ENCODE measurements at places on chromosomes 6 and 20.

DNA sequence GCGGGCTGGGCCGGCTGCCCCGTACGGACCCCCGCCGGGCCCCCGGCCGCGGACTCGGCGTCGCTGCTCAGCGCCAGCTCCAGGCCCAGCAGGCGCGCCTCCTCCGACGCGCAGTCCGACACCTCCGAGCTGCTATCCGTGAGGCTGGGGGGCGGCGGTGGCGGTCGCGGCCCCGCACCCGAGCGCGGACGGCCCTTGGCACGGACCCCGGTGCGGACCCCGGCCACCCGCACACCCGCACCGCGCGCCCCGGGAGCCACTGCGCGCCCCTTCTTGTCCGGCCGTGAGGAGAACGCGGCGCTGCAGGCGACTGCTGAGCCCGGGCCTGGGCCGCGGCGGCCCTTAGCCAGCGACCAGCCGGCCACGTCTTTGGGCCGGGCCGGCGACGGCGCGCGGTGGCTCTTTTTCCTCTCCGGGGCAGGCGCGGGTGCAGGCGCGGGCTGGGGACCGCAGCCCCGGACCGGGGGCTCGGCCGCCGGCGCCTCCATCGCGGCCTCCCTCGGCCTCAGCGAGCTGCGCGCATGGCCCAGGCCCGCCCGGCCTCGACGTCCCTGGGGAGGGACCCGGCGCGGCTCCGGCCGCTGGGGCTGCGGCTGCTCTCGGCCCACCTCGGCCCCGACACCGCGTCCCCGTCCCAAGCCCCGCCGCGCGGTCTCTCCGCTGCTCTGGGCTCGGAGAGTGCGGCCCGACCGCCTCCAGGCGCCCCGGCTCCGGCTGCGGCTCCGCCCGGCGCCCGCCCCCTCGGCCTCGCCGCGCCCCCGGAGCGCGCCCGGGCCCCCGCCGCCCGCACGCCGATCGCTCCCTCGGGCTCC is 12.9 kb upstream of the TLDC2 start:
- DNase-seq = no peak

- DNase-seq = no peak
Measured at GRCh38 chr6:149053848-149054558, 263.5 kb upstream of the TAB2 start.

DNA sequence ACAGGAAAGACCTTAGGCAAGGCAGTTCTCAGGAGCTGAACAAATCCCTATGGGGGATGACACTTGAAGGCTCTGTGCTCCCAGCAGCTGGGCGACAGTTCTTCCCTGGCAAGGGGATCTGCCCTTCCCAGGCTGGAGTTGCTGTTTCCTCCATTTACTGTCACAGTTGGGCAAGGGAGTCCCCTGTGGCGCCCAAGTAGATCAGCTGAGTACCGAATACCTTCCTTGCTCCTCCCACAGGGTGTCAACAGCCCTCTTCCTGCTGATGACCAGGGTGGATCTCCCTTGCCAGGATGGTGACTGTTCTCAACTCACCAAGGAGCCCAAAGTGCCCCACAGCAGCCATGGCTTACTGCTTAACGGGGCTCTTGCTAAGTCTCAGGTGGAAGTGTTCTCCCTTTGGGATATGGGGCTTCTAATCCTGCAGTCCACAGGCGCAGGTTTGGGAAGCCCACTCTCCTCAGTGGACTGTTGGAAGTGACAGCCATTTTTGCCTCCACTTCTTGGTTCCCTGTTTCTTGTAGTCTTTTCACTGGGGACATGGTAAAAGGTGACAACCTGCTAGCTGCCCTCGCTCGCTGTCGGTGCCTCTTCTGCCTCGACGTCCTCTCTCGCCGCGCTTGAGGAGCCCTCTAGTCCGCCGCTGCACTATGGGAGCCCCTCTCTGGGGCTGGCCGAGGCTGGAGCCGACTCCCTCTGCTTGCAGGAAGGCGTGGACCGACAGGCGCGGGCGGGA is 5.7 kb upstream of the PSMG4 start:
- DNase-seq = no peak

DNA sequence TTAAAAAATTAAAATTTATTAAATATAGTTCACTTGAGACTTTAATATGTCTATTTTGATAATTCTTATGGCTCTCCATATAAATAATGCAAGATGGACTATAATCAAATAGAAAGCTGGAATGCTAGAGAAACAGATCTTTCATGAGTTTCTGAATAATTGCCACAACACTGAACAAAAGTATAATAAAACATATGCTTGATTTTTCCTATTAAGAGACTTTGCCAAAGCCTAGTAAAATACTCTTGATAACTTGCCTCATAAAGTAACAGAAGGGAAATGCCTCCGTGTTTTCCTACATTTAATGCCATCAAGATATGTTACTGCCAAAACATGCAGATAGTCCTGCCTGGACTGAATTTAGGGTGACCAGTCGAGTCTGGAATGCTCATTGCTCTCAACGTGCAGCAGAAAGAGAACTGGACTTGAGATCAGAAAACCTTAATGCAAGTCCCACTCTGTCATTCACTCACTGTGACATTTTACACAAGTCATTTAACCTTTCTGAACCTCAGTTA is 153.2 kb downstream of the AIG1 start:
- no peak for DNase-seq

DNA sequence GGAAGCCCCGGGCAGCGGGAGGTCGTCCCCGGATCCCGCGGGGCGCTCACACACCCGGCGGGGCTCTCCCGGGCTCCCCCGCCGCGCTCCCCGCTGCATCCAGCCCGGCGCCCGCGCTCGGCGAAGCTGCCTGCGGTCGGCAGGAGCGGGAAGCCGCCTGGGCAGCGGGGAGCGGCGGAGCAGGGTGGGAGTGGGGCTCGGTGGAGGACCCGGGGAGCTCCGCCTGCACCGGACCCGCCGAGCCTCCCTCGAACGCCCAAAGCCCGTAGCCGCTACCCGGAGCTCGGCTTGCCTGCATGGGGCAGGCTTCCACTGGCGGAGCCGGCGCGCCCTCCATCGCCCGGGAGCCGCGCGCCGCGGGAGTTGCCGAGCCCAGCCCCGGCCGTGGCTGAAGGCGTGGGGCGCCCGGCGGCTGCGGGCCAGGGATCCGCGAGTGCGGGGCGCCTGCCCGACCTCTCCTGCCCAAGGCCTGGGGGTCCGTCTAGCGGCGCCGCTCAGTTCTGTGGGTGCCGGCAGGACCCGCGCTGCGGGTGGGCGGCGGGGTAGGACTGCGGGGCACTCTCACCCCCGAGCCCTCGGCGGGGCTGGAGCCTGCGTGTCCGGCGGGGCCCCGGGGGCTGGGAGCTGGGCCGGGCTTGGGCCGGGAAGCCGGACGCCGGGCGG is 671 bp downstream of the CDH4 start:
- no peak for DNase-seq

DNA sequence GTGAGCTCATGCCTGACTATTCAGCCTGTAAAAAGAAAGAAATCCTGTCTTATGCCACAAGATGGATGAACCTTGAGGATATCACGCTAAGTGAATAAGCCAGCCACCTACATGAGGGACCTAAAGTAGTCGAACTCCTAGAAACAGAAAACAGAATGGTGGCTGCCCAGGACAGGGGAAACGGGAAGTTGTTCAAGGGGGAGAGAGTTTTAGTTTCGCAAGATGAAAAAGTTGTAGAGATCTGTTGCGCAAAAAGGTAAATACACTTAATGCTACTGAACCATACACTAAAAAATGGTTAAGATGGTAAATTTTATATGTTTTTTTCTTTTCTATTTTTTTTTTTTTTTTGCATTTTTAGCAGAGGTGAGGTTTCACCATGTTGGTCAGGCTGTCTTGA is 74.1 kb upstream of the RALY start:
- DNase-seq = no peak

DNA sequence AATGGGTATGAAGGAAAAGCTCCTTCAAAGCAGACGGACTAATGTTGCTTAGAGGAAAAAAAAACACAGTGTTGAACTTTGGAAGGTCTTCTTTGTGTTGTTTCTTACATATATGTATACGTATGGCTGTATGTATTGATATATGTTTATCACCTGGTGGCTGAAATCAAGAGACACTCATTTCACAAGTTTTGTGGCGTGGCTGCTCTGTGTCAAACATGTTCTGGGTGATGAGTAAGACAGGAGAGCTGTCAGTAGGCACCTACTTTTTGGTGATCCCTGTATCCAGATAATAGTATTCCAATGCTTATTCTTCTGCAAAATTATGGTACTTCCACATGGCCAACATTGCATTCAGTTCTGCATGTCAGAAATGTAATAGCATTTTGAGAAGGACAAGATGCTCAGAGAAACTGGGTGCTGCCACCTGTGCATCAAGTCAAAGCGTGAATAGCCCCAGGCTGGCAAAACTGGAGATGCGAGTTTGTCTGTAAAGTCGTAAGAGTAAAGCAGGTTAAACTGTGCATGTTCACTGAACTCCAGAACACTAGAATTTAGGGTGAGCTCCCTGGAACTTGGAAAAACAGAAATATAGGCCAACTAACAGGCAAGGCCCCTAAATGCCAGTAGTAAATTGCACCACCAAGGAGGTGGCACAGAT is 67.9 kb downstream of the ARMC2 start:
- DNase-seq = no peak

GRCh38 chr6:120606743-120607142 is 727.5 kb downstream of the TBC1D32 start:
- no peak for DNase-seq

GRCh38 chr6:16331384-16332174 is 93.2 kb downstream of the GMPR start:
- peak; percentile 51 for DNase-seq

DNA sequence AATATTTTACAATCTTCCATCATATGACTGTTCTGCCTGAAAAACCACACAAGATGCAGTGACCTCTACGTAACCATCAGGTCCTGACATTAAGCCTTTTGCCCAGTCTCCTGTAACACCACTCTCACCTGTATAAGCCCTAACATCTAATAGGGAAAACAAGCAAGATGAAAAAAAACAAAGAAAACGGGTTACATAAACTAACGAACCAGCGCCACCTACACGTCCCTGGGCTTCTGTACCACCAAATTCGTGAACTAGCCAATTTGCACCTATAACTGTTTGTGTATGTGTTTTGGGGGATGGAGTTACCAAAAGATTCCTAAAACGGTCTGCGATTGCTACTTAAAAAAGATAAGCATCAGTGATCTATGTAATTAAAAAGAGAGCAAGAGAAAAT is 70.2 kb downstream of the BLOC1S5 start:
- no peak for DNase-seq

DNA sequence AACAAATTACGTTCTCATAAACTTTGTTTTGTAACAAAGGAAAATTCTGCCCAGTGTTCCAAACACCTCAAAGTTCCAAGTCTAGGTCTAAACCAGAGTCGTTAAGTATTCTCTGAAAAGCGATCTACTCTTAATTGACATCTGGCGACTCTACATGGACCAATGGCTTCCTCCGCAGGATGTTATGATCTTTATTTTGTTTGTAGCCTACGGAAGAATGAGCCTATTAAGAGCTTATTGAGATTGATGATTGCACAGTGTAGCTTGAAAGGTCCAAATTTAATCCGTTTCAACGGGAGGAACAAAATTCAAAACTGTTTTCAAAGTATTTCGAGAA is 61.1 kb downstream of the FAM217A start:
- DNase-seq = no peak

DNA sequence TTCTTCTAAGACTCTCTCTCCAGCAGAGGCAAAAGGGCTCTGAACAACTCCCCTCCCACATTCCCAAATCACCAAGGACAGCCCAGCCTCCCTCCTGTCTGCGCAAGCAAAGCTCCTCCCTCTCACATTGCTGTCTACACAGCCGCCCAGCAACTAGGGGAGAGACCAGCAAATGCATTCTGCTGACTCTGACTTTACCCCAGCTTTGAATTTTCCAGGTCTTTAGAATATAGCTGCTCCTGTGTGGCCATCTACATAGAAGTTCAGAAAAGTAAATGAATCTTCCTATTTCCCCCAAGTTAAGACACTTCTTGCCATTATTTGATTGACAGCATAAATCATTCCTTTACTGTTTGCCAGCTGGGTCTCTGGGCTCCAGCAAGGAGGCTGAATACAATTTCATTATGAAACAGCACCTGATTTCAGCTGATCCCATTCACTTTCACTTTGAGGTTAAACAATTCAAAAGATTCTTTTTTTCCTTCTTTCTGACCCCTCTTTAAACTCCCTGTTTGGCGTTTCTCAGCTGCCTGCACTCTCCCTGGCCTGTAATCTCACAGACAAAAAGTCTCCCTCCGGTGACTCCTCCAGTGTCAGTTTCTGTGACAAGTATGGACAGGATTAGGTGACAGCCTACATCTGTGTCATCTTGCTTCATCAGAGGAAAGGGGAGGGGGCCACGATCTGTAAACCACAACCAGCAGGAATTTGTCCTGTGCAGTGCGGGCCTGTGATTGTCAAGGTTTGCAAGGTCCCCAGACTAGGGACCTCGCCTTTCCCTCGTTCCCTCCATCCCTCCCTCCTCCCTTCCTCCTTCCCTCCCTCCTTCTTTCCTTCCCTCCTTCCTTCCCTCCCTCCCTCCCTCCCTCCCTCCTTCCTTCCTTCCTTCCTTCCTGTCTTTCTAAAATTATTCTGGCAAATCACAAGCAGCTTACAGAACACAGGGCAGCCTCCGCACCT is 205.6 kb upstream of the RIN2 start:
- no peak for DNase-seq

GRCh38 chr20:53929399-53929798 is 141.0 kb downstream of the BCAS1 start:
- DNase-seq = no peak

- no peak for DNase-seq
Measured at GRCh38 chr6:88984606-88985005, 21.2 kb upstream of the RNGTT start.

GRCh38 chr6:135667691-135668455 is 170.3 kb upstream of the AHI1 start:
- DNase-seq = no peak

GRCh38 chr6:5085648-5086293 is 630 bp downstream of the PPP1R3G start:
- no peak for DNase-seq

All from stimulated activated CD4-positive, alpha-beta T cell treated with anti-CD3 and anti-CD28 coated beads, Interleukin-4, amount 100 ng/mL, for 48 hours (primary cell).